ENCODE measurements at places on chromosomes 12 and 14. TPM values are rescaled to one million over a fixed set of nuclear protein-coding genes. Genes with fewer than 3 reads are reported as not detected.

Gene MORN3
- total RNA-seq, result under 0.01 TPM

Gene TBX5
- 2.1 TPM for total RNA-seq

Gene CISTR
- total RNA-seq, result not detected

Gene SLC6A15
- total RNA-seq, result 0.52 TPM

Gene LRRC43
- not detected for total RNA-seq

Gene VRTN
- not detected for total RNA-seq

Gene CRIP1
- 5.2 TPM for total RNA-seq

Gene ALKBH2
- 20.4 TPM for total RNA-seq

Data from skeletal muscle tissue (tissue), 5 donors.